ENCODE measurements at places on chromosomes 2 and 18.

DNA sequence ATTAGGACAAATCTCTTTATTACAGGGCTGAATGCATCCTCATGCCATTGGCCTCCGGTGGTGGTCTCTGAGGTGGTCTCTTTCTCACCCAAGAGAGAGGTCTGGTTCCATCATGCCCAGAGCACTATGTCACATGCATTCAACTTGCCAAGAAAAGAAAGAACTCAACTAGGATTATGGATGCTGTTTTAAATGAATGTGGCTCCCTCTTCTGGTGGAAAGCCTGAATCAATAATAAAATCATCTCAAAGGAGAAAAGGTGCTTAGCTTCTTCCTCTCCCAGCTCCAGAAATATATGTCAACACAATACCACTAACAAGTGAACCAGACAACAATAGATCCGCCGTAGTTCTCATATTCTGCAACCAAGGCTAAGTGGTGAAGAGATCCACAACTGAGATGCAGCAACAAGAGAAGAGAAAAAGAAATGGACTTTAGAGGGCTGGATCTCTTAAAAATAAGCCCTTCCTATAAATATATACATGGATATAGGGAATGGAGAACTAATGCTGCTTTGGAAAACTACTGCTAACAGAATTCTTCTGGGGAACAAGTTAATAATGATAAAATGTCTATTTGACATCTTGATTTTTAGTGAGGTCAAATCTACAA, 396.8 kb downstream of the NCKAP5 start:
- no peak for DNase-seq

DNA sequence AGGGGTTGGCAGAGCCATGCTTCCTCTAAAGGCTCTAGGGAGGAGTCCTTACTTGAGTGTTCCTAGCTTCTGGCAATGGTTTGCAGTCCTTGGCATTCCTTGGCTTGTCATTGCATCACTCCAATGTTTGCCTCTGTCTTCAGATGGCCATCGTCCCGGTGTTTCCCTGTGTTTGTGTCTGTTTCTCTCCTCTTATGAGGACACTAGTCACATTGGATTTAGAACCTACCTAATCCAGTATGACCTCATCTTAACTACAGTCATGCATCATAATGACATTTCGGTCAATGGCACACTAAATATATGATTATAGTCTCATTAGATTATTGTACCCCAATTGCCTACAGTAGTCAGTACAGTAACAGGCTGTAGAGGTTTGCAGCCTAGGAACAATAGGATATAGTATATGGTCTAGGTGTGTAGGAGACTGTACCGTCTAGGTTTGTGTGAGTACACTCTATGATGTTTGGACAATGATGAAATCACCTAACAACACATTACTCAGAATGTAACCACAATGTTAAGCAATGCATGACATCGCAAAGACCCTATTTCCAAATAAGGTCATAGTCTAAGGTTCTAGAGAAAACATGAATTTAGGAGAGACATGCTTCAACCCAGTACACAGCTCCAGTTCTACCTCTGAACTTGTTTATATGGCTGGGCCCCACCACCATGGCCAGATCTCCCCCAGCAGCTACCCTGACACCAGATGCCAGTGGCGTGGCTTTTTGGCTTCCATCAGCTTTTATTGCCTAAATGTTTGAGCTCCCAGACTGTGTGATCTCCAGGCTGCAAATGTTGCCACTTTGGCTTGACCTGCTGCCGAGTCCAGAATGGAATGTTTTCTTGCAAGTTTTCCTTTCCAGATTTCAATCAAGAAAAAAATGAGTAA, 22.1 kb downstream of the SRD5A2 start:
- DNase-seq, result no peak

GRCh38 chr2:74205596-74205995, 7.2 kb downstream of the MTHFD2 start:
- peak; percentile 73 for DNase-seq

DNA sequence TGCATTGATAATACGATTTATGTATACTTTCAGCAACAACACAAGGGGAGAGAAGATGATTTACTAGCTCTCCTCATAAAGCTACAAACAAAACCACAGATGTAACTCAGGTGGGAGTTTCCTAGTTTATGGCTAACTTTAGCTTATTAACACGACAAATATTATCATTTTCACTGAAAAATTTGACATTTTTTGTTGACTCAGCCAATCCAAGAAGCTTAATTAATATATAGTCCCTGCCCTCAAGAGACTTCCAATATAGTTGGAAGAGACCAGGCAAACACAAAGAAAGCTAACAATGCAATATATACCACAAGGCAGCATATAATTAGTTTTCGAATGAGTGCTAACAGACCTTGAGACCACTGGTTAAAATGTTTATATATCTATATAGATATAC, 775 bp downstream of the WDR12 start:
- DNase-seq, result no peak

GRCh38 chr18:28281400-28281799, 104.5 kb upstream of the CDH2 start:
- DNase-seq, result no peak

- peak; percentile 15 for DNase-seq
Observed at GRCh38 chr18:2083691-2084090, 487.6 kb downstream of the METTL4 start.

- DNase-seq, result no peak
Observed at GRCh38 chr2:40371525-40372282, 80.2 kb downstream of the SLC8A1 start.

DNA sequence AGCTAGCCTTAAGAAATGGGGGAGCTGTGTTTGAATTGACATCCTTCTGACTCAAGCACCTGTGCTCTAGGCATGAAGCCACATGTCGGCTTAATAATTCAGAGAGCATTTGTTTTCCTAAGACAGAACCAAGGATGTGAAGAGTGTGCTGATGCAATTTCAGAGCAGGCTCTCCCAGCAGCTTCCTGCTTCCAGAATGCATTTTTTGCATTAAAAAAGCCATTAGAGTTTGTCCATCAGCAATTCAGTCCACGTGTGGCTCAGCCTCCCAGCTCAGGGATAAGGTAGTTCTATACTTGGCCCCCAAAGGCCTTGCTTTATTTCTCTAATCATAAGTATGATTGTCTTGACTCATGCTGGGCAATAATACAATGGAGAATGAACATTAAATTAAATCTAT, 37.7 kb downstream of the DOCK10 start:
- no peak for DNase-seq

- no peak for DNase-seq
Observed at GRCh38 chr2:29455200-29455860, 340.1 kb downstream of the CLIP4 start.

DNA sequence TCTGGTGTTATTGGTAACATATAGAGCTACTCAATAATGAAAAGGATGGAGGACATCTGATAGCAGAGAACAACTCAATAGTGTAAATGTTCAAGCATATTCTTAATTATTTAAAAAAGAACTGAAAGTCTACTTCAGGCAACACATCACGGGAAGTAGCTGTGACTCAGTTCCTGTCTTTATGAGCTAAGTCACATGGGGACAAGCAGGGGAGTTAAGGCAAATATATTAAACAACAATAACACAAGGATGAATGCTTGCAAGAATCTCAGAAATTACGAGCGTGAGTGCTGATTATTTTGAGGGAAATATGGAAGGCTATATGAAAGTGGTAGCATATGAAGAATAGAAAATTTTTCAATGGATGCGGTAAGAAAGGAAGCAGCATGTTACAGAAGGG, 4.0 kb upstream of the HNMT start:
- no peak for DNase-seq

GRCh38 chr2:60391230-60391629, 162.2 kb downstream of the BCL11A start:
- DNase-seq, result no peak

GRCh38 chr2:33476793-33477190, 343 bp downstream of the RASGRP3 start:
- no peak for DNase-seq

- no peak for DNase-seq
Observed at GRCh38 chr18:63553081-63553480, 10.9 kb downstream of the SERPINB12 start.

DNA sequence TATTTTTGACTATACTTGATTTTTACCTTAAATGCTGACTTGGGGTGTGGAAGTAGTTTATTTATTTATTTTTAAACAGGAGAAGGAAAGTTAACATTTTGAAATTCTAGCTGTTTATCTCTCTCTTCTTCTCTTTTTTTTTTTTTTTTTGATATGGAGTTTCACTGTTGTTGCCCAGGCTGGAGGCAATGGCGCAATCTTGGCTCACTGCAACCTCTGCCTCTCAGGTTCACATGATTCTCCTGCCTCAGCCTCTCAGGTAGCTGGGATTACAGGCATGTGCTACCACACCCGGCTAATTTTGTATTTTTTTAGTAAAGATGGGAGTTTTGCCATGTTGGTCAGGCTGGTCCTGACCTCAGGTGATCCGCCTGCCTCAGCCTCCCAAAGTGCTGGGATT, 11.1 kb downstream of the WDR43 start:
- no peak for DNase-seq

- no peak for DNase-seq
Observed at GRCh38 chr2:8623958-8624591, 57.8 kb upstream of the ID2 start.

GRCh38 chr2:160139350-160139749, 60.7 kb downstream of the ITGB6 start:
- DNase-seq, result no peak

GRCh38 chr2:222959358-222959757, 92.6 kb upstream of the KCNE4 start:
- DNase-seq, result no peak

GRCh38 chr2:149650006-149650405, 62.4 kb upstream of the MMADHC start:
- no peak for DNase-seq

DNA sequence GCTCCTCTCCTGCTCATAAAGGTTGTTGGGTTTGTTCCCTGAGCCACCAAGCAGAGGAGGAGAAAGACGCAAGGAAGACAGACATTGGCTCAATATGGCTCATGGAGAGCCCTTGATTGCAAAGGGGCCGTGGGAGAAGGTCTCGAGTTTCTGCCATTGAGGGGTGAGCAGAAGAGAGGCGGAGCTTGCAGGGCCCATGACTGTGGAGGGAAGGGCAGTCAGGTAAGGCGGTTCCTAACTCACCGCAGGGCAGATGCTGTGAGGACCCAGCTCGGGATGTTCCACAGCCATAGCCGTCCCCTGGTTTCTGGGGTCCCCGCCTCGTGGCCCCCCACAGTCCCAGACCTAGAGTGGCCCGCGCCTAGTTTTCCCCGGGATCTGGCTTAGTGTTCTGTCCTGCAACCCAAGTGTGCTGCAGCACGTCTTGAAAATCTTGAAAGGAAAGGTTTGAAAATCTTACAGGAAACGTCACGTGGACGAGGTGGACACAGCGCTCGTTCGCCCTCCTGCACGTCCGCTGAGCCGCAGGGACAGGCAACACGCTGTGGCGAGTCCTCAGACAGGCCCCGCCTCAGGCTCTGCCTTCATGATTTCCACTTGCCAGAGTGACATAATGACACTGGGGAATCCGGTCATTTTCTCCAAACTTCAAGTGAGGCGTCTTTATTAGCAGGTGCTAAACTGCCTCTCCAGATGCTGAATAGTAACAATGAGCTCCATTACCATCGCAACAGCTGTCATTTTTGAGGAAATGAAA, 105.5 kb upstream of the HDAC4 start:
- no peak for DNase-seq

DNA sequence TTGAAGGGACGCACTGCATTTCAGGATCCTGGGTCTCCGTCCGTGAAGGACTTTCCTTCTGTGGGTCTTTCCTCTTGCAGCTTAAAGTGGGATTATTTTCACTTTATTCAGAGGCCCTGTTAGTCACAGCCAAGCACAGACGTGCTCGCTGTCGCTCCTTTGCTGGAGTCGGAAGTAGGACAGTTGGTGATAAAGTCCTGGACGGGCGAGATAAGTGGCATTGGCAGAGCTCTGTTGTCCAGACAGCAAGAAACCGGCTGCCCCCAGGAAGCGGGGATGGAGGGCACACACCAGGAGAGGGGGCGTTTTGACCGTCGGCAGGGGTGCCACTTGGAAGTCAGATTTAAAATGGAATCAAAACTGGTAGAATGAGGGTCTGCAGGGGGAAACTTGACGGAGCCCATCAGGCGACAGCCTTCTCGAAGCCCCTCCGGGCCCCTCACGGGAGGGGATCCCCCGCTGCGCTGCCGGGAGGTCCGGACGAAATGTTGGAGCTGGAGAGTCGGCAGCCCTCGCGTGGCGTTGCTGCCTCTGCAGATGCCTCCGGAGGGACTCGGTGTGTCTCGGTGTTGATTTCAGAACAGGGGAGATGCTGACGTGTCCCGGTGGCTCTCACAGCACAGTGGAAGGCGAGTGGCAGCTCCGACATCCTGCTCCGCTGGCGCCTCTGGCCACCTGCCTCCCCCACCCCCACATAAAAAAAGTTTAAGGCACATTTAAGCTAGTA, 124.2 kb downstream of the NFATC1 start:
- peak; percentile 82 for DNase-seq

DNA sequence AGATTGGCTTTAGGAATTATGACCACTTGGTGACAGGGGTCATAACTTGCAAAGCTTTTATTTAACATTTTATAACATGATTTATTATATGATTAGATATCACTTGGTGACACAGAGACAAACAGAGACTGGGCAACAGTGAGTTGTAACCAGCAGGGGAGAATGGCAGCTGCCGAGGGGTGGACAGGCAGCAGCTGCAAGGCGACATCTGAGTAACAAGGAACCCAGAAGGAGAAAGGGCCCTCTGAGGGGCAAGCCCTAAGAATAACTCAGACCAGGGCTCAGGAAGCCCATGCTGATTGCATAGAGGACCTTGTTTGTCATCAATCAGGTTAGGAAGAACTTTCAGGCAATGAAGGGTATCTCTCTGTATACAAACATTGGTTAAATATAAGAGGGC, 339.9 kb upstream of the SOX11 start:
- no peak for DNase-seq

DNA sequence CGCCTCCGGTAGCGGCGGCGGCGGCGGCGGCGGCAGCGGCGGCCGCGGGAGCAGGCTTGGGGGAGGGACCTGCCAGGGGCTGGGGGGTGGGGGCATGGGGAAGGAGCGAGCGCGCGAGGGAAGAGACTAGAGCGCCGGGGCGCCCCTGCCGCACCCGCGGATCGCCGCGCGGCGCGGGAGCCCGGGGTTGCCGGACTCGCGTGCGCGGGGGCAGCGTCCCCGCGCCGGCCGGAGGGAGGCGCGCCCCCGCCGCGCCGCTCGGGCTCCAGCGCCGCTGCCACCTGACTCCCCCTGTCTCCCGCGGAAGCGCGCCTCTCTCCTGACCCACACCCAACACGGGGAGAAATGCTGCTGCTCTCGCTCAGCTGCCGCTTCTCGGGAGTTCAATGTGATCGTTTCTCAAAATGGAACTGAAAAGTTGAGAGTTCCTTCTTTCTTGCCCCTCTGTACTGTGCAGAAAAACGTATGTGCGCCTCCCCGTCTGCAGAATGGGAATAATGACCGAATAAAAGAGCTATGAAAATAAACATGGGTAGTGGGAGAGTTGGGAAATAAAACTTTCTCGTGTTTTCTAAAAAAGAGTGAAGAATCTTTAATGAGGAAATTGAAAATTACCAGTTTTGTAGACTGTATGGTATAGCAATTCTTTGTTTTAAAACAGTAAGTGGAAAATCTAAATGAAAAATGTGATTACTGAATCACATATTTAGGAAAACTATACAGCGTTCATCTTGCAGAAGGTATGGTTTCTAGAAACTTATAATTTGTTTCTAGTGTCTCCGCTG, 455 bp upstream of the TLK1 start:
- peak; percentile 75 for DNase-seq

- DNase-seq, result no peak
Observed at GRCh38 chr18:29271501-29271900, 1094.6 kb upstream of the CDH2 start.
